ENCODE measurements at places on chromosomes 2 and 18. TPM values are rescaled to one million over a fixed set of nuclear protein-coding genes. Genes with fewer than 3 reads are reported as not detected.

- no peak for DNase-seq
Measured at GRCh38 chr2:70956141-70956540, 20.4 kb downstream of the ATP6V1B1 start.

Gene IL36B
- not detected for total RNA-seq

GRCh38 chr2:235651643-235652042 lies 157.8 kb downstream of the AGAP1 start:
- no peak for DNase-seq

Gene CNDP1
- total RNA-seq: 0.16 TPM

DNA sequence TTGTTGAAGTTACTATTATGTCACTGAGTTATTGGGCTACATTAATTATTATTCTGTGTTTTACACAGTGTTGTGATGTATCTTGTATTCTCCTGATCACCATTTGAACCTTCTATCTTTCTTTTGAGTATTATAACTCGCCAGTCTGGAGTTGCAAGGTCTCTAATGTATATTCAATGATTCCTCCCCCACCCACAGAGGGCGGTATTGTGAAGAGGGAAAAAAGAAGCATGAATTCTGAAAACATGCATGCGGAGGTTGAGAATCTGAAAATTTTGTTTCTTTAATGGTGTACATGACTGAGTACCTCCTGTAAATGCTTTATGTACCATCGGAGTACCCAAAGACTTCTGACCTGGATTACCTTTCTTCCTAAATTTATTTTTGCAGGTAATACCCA lies 266.6 kb downstream of the NR4A2 start:
- no peak for DNase-seq

Data from urinary bladder (tissue), 4 donors.